ENCODE measurements at places on chromosomes 3 and 15. TPM values are rescaled to one million over a fixed set of nuclear protein-coding genes. Genes with fewer than 3 reads are reported as not detected.

DNA sequence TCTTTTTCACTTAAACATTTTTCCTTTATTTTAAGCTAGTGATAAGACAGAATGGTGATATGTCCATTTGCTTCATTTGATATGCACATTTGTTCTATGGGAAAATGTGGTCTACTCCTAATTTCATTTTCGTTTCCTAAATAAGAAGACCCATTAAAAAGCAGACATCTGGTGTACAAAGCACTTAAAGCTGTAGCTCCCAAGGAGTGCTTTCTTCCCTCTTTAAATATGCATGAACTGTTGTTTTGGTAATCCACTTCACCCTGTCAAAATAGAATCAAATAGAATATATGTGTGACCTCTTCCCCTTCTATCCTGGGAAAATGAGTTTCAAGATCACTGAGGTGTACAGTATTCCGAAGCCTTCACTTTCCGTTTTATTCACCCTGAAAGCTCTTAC is 182.8 kb downstream of the ROBO2 start:
- no peak overlapping the region for H3K27ac ChIP-seq
- H3K4me1 ChIP-seq, result no peaks in the 10 kb centered on the region

DNA sequence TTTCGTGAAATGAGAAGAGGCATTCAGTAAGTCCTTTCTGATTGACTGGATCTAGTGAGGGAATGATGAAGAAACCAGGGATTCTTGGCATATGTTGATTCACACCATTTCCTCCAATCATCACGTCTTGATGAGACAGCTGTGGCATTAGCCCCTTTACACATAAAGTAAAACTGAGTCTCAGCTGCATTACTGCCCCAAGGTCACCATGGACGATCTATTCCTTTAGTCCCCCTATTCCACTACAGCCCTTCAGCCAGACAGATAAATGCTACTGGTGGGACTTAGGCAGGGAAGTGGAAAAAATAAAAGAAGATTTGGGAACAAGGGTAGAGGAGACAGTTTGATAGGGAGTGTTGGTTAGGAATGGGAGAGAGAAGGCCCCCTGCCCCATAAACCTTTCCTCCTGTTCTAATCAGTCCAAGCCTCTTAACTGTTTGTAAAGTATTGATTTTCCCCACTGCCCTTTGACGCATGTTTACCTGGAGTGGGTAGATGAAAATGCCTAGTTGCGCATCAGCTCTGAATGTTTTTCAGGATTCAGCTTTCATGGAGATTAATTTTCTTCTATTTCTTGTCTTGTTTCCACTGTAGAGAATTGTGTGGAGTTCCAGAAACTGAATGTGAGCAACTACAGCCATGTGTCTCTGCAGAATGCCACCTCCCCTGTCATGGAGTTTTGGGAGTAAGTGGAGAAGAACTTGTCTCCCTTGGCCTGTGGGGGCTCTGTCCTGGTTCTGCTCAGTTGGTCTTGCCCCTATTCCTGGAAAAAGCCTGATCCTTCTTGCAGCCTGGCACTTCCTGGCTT is 6.9 kb downstream of the SLC6A11 start:
- H3K27ac ChIP-seq, result no peak overlapping the region
- no peaks in the 10 kb centered on the region for H3K4me1 ChIP-seq
- no peak overlapping the region for H3K4me3 ChIP-seq
- no peak for DNase-seq

The SOX2 gene
- 34.1 TPM for total RNA-seq

- H3K36me3 ChIP-seq, result no peaks in the 10 kb centered on the region
- peaks cover 34% of the 10 kb centered on the region for H3K4me1 ChIP-seq
- no peak for DNase-seq
- H3K27ac ChIP-seq, result no peak overlapping the region
- no peaks in the 10 kb centered on the region for H3K27me3 ChIP-seq
Observed at GRCh38 chr3:100001083-100001482, 113.2 kb downstream of the FILIP1L start.

DNA sequence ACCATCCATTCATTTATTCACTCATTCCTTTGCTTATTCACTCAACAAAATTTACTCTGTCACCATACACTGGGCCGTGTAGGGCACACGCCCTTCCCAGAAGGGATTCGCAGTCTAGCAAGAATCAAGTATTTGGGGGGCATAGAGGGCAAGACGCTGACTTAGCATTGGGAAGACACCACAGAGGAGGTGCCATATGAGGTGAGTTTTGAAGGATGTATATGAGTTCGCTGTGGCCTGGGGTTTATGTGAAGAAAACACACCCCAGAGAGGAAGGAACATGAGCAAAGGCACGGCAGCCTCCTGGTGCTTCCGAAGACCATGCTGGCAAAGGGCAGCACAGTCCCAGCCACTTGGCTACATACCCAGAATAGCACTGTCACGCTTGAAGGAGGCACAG is 23.1 kb upstream of the IQSEC1 start:
- H3K27me3 ChIP-seq, result no peaks in the 10 kb centered on the region
- H3K36me3 ChIP-seq, result no peaks in the 10 kb centered on the region
- no peaks in the 10 kb centered on the region for H3K4me1 ChIP-seq
- no peak for DNase-seq

DNA sequence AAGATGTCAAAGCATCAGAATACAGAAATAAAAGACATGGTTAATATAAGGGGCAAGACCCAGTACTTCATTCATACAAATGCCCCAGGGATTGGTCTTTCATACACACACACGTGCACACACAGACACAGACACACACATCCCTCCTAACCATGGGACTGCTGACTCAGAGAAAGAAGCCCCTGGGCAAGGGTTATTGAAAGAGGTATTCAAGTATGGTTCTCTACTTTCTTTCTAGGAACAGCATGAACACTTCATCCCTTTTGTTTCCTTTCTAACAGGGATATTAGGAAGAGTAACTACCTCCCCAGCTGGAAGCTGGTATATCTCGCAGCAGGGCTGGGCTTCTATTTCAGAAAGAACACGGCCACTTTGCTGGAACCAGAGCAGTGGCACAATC is 33.2 kb upstream of the ZFAND6 start:
- H3K36me3 ChIP-seq, result no peaks in the 10 kb centered on the region
- DNase-seq, result no peak
- H3K27me3 ChIP-seq, result no peaks in the 10 kb centered on the region
- H3K4me3 ChIP-seq, result no peak overlapping the region
- no peak overlapping the region for H3K27ac ChIP-seq
- no peaks in the 10 kb centered on the region for H3K4me1 ChIP-seq

The SLC35A5 gene
- 19.1 TPM for total RNA-seq

The GREM1 gene
- 0.54 TPM for total RNA-seq

Measured in Caco-2 (cell line).